ENCODE measurements at places on chromosomes 11 and 22.

DNA sequence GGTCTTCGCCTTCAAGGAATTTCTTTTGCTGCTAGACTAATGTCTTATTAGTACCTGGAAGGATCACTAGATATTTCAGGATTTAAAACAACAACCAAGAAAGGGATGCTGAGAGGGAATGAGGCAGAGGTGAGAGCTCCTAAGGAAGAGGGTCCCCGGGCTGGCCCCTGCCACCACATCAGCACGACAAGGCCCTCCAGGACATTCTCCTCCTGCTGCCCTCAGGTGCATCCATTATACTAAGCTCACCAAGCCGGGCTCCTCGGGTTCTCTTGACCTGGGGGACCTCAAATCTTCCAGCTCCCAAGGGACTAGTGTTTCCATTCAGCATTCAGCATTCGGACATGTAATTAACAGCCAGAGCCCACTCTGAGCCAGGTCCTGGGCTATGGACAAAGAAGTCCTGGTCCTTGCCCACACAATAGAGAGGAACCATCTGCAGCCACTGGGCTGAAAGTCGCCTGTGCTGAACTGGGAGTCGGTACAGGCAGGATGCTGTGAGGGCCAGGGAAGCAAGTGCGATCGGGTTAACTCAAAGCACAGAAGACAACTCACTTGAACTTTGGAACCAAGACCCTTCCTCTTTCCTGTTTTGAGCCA, 29.4 kb upstream of the OAF start:
- DNase-seq: no peak

DNA sequence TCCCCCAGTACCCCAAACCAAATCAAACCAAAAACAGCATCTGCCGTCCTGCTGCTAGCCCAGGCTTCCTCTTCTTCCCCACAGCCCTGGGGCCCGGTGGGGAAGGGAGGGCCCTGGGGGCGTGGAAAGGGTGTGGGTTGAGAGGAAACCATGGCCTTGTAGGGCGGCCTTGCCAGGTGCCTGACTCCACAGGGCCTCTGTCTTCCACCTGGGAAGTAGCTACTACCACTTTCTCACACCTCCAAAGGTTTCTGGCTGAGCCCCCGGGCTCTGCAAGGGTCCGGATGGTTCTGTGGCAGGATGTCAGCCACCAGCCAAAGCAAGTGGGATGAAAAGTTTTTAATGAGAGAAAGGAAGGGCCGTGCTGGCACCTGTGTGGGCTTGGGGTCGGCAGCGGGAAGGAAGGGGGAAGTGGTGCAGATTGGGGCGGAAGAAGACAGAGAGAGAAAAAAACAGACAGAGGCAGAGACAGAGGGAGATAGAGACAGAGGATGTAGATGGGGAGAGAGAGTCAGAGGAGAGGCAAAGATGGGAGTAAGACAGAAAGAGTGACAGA, 10.5 kb downstream of the TPST2 start:
- DNase-seq: no peak

- no peak for DNase-seq
These were observed 7.1 kb downstream of the LRRC74B start for GRCh38 chr22:21052715-21053459.

- peak; percentile 84 for DNase-seq
These were observed 114.0 kb downstream of the ABTB2 start for GRCh38 chr11:34243600-34244464.

DNA sequence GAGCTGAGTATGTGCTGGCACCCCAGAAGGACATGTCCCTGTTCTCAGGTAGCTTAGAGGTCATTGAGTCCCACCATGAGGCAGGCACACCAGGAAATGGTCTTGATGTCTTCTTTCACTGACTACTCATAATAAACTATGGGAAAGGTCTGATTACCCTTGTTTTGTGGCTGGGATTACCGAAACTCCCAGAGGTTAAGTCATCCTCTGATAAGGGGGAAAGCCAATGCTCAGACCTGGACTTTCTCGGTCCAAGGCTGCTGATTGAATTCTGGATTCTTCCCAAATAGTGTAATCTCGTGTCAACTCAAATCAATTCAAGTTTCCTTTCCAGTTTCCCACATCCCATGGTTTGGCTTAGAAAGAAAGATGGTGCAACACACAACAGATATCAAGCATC, 3.7 kb upstream of the CD44 start:
- DNase-seq: no peak

All from HT1080 (cell line).